ENCODE measurements at places on chromosomes 1 and 21. TPM values are rescaled to one million over a fixed set of nuclear protein-coding genes. Genes with fewer than 3 reads are reported as not detected.

DNA sequence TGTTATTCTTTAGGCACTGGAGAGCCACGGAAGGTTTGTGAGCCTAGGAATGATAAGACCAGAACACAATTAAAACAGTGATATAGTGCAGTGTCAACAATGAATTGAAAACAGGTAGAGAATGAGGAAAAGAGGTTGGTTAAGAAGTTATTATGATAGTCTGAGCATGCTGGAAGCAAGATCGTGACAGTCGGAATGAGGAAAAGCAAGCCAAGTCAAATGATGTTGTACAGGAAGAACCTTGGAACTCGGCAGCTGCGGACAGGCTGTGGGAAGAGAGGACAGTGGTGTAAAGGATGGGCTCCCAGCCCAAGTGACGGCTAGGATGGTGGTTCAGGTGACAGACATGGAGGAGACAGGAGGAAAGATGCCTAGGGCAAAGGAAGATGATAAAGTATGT lies 25.6 kb downstream of the MTARC1 start:
- no peak for DNase-seq

CORT gene
- polyA plus RNA-seq = 1.1 TPM

DNA sequence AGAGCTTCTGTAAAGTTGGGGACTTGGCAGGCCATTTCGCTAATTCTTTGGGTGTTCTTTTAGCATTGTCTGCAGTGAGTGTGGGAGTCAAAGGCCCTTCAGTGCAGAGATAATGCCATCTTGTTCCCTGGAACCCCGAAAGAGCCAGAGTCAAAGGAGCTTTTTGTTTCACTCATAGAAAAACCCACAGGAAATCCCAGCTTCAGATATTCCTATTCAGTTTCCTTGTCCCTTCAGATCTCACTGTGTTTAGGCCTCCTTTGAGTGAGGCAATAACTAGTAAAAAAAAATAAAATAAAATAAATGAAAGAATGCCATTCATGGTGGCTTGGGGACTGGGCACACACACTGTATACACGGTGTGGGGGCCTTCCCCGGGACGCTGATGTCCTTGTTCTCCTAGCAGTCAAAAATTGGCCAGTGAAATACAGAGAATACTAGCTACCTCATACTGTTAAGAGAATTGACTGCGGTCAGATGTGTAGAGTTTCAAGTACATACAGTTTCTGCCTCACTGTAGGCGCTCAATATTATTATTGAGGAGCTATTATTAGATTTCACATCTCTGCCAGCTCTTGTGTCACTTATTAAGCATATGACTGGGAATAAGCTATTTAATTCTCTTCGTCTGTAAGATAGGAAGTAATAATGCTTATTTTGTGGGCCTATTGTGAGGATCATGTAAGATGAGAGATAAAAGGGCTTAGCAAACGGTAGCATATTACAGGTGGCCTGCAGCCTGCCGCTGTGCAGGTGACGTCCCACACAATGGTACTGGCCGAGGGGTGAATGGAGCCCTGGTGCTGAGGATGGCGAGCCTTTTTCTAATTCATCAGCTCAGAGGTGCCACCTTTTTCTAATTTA lies 16.7 kb downstream of the DISC1 start:
- DNase-seq = no peak

SYDE2 gene
- 0.30 TPM for polyA plus RNA-seq

GRCh38 chr1:164660775-164661174 lies 101.8 kb downstream of the PBX1 start:
- DNase-seq = no peak

OR14K1 gene
- polyA plus RNA-seq = not detected

DNA sequence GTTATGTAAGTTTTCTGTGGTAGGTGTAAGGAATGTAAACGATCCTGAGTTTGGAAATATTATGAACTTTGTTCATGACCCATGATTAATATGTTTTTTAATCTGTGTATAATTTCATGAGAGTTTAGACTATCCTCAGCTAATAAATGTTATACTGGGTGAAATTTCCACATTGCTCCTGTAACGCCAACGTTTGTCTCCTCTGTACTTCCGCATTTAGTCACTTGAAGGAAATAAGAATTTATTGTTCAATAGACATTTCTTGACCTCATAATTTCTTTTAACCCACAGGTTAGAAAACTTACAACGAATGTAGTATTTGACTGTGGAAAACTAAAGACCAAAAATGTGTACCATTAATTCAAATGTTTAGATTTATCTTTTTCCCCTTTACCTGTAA lies 876 bp downstream of the KCNJ15 start:
- DNase-seq = no peak

- DNase-seq = no peak
Measured at GRCh38 chr1:9905010-9905409, 5.1 kb downstream of the CTNNBIP1 start.

DNA sequence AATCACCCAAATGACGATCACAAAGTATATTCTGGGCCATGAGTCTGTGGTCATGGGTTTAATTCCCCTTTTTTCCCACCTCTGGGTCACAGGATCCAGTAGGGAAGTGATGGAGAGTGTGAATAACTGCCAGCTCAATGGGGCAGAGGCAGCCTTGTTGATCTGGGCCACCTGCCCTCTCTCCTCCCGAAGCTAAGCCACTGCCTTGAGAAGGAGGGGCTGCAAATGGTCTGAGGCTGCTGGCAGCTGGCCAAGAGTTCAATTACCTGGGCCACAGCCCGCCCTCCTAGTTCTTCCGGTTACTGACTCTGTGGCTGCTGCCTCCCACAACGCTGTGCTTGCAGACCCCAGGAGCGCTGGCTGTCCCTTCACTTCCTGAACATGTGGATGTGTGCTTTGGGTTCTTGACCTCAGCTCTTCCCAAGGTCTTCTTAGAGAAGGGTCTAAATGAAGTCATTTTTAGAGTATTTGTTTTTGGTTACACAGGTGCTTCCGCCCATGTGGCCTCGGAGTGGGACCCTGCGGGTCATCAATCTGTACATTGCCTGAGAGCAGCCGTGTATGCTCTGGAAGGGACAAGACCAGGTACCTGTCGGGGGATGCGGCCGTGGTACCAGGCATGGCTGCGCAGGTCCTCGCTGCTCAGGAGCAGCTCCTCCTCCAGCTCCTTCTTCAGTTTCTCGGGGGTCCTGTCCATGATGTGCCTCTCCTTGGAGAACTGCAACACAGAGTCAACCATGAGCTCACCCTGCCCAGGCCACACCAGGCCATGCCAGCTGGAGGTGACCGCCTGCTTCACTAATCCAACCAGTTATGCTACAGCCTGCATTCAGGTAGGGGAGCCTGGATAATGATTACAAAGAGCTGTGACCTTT lies 89.7 kb downstream of the BCAR3 start:
- no peak for DNase-seq

ABCG1 gene
- polyA plus RNA-seq = 2.9 TPM

- DNase-seq = no peak
Measured at GRCh38 chr1:8462371-8462892, 144.5 kb downstream of the SLC45A1 start.

- no peak for DNase-seq
Measured at GRCh38 chr1:54051933-54052430, 1.0 kb downstream of the TMEM59 start.

DNA sequence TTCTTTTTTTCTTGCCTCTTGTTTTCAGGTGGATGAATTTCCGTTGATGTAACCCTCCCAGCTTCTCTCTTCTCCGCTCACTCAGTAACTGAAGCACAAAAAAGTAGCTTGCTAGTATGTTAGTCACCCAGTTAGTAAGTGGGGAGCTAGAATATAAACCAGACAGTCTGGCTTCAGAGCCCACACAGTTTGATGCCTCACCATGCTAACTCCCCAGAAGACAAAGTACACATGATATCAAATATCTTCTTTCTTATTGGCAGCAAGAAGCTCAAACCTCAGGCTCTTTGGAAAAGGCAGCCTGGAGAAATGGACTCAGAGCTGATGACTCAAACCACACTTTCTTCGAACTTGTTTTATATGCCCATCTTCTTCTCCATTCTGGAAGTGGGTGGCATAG lies 187.5 kb upstream of the PLXNA2 start:
- no peak for DNase-seq

- DNase-seq = no peak
Measured at GRCh38 chr21:29235714-29236197, 63.0 kb upstream of the BACH1 start.

C1orf87 gene
- not detected for polyA plus RNA-seq

DNA sequence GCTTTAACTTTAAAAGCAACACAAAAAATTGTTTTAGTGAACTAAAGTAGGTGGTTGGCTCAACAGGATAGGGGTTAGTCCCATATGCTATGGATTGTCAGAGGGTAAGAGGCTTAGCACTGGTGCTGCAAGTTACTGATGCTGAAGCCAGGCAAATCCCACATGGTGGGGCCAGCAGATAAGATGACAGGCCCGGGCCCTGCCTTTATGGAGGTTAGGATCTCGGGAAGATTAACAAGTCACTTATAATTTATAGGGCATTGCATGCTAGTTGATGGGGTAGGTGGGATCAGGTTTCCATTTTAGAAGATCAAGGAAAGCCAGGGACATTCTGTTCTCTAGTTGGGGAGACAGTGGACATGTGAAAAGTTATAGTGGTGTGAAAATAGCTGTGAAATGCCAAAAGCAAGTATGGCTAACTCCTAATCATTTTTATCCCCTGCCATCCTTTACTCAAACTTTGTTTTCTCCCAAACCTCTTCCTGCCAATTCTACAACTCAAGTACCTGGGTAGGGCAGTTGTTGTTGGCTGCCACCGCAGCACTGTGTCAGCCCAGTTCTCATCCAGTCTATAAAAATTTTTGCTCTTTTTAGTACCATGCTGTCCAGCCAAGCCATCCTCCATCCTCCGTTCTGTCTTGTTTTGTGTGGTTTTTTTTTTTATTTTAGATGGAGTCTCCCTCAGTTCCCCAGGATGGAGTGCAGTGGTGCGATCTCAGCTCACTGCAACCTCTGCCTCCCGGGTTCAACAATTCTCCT lies 10.3 kb downstream of the CHAF1B start:
- peak; percentile 79 for DNase-seq

DCST1 gene
- polyA plus RNA-seq = not detected

UBE2U gene
- not detected for polyA plus RNA-seq

DNA sequence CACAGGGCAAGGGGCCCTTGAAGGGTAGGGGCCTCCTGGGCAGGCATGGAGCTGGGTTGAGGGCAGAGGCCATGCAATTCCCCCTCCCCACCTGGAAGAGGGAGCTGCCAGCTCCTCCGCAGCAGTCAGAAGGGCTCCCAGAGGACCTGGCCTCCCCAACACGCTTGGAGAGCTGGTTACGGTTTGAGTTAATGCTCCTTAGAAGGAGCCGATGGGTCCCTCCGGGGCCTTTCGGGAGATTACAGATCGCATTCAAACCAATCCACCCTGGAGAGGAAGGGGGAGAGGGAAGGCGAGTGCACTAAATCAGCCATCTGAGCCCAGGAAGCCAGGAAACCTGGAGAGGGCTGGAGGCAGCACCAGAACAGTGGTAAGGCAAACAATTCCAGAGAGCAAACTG lies 106.3 kb upstream of the CSF3R start:
- no peak for DNase-seq

- no peak for DNase-seq
Measured at GRCh38 chr1:92851729-92852128, 19.9 kb downstream of the RPL5 start.

DNAJC28 gene
- 2.9 TPM for polyA plus RNA-seq

ETV3L gene
- not detected for polyA plus RNA-seq

GRCh38 chr1:69272684-69273083 lies 295.0 kb upstream of the LRRC7 start:
- DNase-seq = no peak

GRCh38 chr21:44900559-44901251 lies 20.0 kb downstream of the ITGB2 start:
- DNase-seq = no peak

SERPINC1 gene
- polyA plus RNA-seq = 5.3 TPM

ERRFI1 gene
- 99.9 TPM for polyA plus RNA-seq

CAMK2N1 gene
- 7.9 TPM for polyA plus RNA-seq

CELA2B gene
- polyA plus RNA-seq = not detected

All from psoas muscle (tissue), 8 donors.